Mononuclear cell (primary cell): ENCODE measurements at places on chromosomes 5 and 9. TPM values are rescaled to one million over a fixed set of nuclear protein-coding genes. Genes with fewer than 3 reads are reported as not detected.

The ZNF474 gene
- 0.10 TPM for total RNA-seq

The EPB41L4B gene
- not detected for total RNA-seq

The RXRA gene
- total RNA-seq = 11.2 TPM

The MPDZ gene
- 1.3 TPM for total RNA-seq

The GTF3C5 gene
- 29.7 TPM for total RNA-seq

The LMX1B gene
- not detected for total RNA-seq

The SLC4A9 gene
- 0.10 TPM for total RNA-seq

The IFNA13 gene
- total RNA-seq = not detected

The SCGB3A2 gene
- not detected for total RNA-seq

The DAB2IP gene
- 0.10 TPM for total RNA-seq

The CD14 gene
- 138 TPM for total RNA-seq

The CDH9 gene
- 0.10 TPM for total RNA-seq

The PTGES gene
- 8.7 TPM for total RNA-seq

The CDO1 gene
- 0.10 TPM for total RNA-seq

The SRD5A1 gene
- total RNA-seq = 8.8 TPM

The SLC45A2 gene
- total RNA-seq = under 0.01 TPM

The AKNA gene
- 99.5 TPM for total RNA-seq

The SPINK7 gene
- total RNA-seq = not detected

The RASGRF2 gene
- total RNA-seq = 14.7 TPM

The SQSTM1 gene
- 229 TPM for total RNA-seq

The TRIM36 gene
- 0.42 TPM for total RNA-seq

The CHSY3 gene
- total RNA-seq = 0.10 TPM

The CARTPT gene
- total RNA-seq = not detected

The GRXCR2 gene
- not detected for total RNA-seq

The RBM27 gene
- total RNA-seq = 72.1 TPM

The ADCY2 gene
- total RNA-seq = under 0.01 TPM

The GABRA1 gene
- total RNA-seq = not detected

The FOXD4L4 gene
- total RNA-seq = not detected

The TAF11L10 gene
- total RNA-seq = not detected

The MAMDC2 gene
- 0.10 TPM for total RNA-seq

The JAKMIP2 gene
- total RNA-seq = 1.2 TPM

The GABBR2 gene
- total RNA-seq = under 0.01 TPM

The PTGDS gene
- total RNA-seq = 10.8 TPM

The KLHL3 gene
- 9.3 TPM for total RNA-seq

The AUH gene
- 17.2 TPM for total RNA-seq

The SLC34A1 gene
- total RNA-seq = 0.21 TPM

The TMEM174 gene
- not detected for total RNA-seq

The RUSC2 gene
- total RNA-seq = 7.3 TPM

The ENTR1 gene
- 16.2 TPM for total RNA-seq

The PCDHGA11 gene
- 0.21 TPM for total RNA-seq

The PCDHA8 gene
- total RNA-seq = not detected

The FBXL7 gene
- not detected for total RNA-seq

The RETREG1 gene
- total RNA-seq = 14.7 TPM

The NUTM2G gene
- total RNA-seq = not detected

The C5orf52 gene
- total RNA-seq = not detected

The STKLD1 gene
- total RNA-seq = 0.10 TPM
